ENCODE measurements at places on chromosomes 7 and 10.

GRCh38 chr10:7035126-7035761, 375.6 kb downstream of the SFMBT2 start:
- no peak for DNase-seq

- DNase-seq, result no peak
Measured at GRCh38 chr7:27140126-27140857, 3.2 kb downstream of the HOXA5 start.

- no peak for DNase-seq
Measured at GRCh38 chr7:135684136-135684535, 21.8 kb downstream of the STMP1 start.

GRCh38 chr10:131690805-131691239, 210.0 kb upstream of the PPP2R2D start:
- no peak for DNase-seq

- DNase-seq, result no peak
Measured at GRCh38 chr10:94052866-94053791, 59.4 kb downstream of the PLCE1 start.
